ENCODE measurements at places on chromosomes 6 and 20. TPM values are rescaled to one million over a fixed set of nuclear protein-coding genes. Genes with fewer than 3 reads are reported as not detected.

- H3K4me3 ChIP-seq, result no peak overlapping the region
- DNase-seq, result no peak
- peaks cover 13% of the 10 kb centered on the region for H3K4me1 ChIP-seq
- H3K27me3 ChIP-seq, result no peaks in the 10 kb centered on the region
- H3K27ac ChIP-seq, result no peak overlapping the region
Measured at GRCh38 chr6:147849401-147850330, 341.2 kb downstream of the SAMD5 start.

DUSP22 gene
- total RNA-seq, result 74.6 TPM

PRPH2 gene
- not detected for total RNA-seq

GRCh38 chr6:91055959-91056358 lies 469.1 kb upstream of the MAP3K7 start:
- DNase-seq, result no peak
- H3K36me3 ChIP-seq, result no peaks in the 10 kb centered on the region
- H3K27ac ChIP-seq, result no peak overlapping the region
- H3K4me1 ChIP-seq, result no peaks in the 10 kb centered on the region
- no peak overlapping the region for H3K4me3 ChIP-seq

GRCh38 chr6:119671105-119671504 lies 321.5 kb upstream of the MAN1A1 start:
- H3K36me3 ChIP-seq, result no peaks in the 10 kb centered on the region
- no peaks in the 10 kb centered on the region for H3K27me3 ChIP-seq
- H3K4me1 ChIP-seq, result no peaks in the 10 kb centered on the region

DNA sequence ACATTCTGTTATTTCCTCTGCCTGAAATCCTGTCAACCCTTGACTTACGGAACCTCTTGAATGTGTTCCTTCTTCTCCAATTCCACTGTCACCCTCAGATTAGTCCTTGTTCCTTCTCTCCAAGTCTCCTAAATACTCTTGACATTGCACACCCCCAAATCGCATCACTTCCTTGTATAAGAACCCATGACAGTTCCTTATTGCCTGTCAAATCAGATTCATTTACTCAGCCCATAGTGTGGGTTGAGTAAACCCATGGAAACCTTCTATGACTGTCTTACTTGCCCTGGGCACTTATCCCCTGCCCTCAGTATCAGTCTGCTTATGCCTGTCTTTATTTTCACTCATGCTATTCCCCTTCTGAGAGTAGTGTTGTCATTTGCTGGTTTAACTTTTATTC lies 40.5 kb downstream of the ARMC2 start:
- H3K4me1 ChIP-seq, result no peaks in the 10 kb centered on the region
- H3K36me3 ChIP-seq, result no peaks in the 10 kb centered on the region
- no peak for DNase-seq
- no peak overlapping the region for H3K27ac ChIP-seq

All from thoracic aorta (tissue), 2 donors.